ENCODE measurements at places on chromosomes 12 and 14.
A peak's percentile ranks its signal among the peaks of the same experiment; 100 is the strongest.

DNA sequence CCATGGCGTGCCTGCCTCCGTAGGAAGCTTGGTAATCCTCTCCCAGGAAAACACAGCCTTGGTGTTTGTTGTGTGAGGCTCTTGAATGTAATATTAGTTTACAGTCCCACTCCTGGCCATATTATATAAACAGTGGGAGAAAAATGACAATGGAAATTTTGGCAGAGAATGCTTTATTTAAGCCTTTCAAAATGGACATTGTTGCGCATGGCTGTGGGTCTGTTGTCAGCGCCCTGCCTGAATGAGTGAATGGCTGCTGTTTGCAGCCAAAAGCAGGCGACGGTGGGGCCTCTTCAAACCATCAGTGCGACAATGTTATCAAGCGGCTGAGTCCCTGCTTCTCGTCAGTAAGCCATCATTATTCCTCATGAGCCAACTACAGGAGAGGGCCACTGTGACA lies 201.8 kb upstream of the RMST start:
- no peak for DNase-seq

- no peak for DNase-seq
Measured at GRCh38 chr12:117897372-117898161, 71.2 kb downstream of the KSR2 start.

- no peak for DNase-seq
Measured at GRCh38 chr12:32043928-32044549, 62.6 kb upstream of the BICD1 start.

- DNase-seq: no peak
Measured at GRCh38 chr14:62768753-62769152, 276.5 kb downstream of the KCNH5 start.

DNA sequence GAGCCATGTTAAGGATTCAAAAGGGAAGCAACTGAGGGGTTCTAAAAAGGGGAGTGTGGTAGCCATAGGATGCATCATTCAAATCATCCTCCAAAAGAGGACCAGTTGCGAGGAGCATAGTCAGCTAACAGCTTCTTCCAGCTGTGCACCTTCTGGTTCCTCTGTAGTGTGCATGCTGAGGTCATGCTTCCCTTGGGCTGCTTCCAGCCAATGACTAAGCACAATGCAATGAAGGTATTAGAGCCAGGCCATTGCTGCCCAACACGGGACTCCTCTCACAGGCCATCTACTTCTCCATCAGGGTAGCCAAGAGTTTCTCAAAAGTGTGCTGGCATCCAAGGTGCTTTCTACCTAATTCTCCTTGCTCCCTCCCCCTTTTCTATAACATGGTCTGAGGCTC lies 69.2 kb upstream of the ARID2 start:
- no peak for DNase-seq

- DNase-seq: peak; percentile 67
Measured at GRCh38 chr12:26124446-26125399, at the start of gene BHLHE41. Gene BHLHE41 (minus strand): TSS chr12:26125037. CDS start chr12:26124779, 258 bp downstream.

- no peak for DNase-seq
Measured at GRCh38 chr14:74514471-74514941, 20.9 kb downstream of the ISCA2 start.

DNA sequence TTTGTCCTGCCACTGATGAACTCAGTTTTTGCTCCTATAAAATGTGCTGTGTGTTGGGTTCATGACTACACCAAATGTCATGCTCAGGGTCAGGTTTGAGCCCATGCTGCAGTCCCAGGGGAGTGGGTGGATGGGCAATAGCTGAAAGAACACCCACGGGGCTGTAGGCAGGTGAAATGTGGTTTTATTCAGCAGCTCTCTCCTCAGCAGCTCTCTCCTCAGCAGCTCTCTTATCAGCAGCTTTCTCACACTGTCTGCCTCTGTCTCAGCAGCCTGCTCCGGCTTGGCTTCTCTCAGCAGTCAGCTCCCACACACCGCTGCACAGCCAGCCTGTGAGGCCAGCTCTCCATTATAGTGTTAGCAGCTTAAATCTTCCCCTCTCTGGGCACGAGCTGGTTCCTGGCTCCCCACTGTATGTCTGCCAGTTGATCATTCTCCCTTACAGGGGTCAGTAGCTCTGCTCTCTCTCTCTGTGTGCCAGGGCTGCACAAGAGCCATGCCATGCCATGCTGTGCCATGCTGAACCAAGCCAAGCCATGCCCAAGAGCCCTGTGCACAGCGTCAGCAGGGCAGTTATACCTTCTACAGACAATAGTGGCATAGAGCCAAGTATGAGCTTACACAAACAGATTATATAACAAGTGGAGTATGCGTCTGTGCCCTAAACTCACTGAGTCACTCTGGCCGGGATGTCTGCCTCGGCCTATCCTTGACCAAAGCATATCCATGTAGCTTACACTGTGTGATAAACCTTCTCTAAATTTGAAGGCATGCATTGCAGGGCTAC lies 303.3 kb upstream of the TMPO start:
- no peak for DNase-seq

DNA sequence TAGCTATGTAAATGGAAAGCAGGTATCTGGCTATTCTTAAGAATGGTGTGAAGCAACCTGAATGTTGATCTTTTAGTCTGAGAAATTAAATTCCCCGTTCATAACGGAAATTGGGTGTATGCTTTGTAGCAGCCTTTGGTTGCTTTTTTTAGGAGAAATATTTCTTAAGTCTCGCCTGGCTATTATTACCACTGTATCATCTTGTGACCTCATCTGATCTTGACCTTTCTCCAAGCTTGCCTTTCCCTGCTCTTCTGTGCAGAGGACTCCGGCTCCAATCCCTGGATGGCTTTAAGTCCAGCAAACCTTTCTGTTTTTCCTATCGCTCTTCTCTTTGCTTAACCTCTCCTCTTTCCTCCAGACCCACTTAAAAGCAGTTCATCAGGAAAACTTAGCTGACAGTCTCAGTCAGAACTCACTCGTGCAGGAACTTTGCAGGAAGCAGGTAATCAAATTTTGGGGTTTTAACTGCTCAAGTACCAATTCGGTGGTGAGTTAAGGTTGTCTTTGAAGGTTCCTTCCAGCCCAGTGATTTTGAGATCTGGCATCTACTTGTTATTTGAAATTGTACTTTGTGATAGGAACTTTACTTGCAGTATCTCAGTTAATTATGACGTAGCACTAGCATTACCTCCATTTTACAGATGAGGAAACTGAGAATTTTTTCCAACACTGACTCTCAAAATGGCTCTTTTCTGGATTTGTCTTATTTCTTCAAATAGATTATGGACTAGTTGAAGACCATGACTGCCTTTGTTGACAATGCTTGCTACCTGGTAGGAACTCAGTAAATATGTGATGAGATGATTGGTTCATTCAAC lies 14.1 kb downstream of the PPFIBP1 start:
- no peak for DNase-seq

DNA sequence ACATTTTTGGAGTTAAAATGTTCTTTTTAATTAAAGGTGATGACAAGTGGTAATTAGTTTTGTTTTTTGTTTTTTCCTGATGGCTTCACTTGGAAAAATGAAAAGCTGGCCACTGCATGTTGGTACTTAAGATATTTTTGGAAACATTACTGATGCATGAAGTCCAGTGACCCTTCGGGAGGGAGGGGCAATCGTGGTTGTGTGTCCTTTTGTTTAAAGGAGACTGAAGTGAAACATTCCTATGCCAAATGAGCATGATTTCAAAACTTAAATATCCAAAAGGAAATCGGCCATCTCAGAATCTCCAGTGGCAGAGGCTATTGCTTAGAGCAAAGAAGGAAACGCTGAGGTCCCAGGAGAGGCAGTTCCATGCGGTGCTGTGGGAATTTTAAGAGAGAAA lies 20.1 kb downstream of the LTBP2 start:
- no peak for DNase-seq

- no peak for DNase-seq
Measured at GRCh38 chr14:29278301-29279263, 512.0 kb downstream of the FOXG1 start.

- DNase-seq: no peak
Measured at GRCh38 chr12:1829306-1829900, 9.0 kb downstream of the LRTM2 start.

GRCh38 chr12:97275728-97276590 lies 186.6 kb upstream of the RMST start:
- DNase-seq: no peak

DNA sequence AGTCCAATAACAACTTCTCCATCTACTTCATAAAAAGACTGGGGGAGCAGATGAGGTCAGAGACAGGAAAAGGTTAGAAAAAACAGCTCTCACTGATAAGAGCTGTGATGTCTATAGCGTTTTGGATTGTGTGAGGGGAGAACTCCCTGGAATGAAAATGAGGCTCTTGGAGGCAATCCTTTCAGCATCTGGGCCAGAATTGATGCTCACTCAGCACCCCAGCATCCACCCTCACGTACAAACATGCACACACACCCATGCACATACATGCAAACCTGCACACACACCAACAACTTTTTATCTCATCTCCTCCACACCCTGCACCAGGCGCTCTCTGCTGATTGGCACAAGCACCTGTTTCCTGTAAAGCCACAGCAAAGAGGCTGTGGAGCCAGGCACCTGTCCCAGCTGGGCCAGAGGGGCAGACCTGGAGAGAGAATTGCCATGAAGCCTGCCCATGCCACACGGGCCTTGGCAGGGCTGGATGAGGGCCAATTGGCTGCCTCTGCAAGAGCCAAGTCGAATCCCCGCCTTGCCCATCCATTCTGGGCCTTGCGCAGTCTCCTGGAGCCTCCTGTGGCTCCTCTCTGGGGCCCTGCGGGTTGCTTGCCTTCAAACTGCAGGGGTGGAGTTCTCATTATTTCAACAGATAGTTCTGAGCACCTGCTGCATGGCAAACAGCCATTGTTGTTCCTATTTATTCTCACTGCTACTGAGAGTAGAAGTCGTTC lies 53.1 kb downstream of the SYNE3 start:
- DNase-seq: no peak

DNA sequence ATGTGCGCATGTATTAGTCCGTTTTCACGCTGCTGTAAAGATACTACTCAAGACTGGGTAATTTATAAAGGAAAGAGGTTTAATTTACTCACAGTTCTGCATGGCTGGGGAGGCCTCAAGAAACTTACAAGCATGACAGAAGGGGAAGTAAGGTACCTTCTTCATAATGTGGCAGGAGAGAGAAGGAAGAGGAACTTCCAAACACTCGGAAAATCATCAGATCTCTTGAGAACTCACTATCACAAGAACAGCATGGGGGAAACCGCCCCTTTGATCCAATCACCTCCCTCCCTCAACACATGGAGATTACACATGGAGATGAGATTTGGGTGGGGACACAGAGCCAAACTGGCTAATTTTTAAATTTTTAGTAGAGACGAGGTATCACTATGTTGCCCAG lies 41.8 kb upstream of the SNX6 start:
- DNase-seq: no peak

DNA sequence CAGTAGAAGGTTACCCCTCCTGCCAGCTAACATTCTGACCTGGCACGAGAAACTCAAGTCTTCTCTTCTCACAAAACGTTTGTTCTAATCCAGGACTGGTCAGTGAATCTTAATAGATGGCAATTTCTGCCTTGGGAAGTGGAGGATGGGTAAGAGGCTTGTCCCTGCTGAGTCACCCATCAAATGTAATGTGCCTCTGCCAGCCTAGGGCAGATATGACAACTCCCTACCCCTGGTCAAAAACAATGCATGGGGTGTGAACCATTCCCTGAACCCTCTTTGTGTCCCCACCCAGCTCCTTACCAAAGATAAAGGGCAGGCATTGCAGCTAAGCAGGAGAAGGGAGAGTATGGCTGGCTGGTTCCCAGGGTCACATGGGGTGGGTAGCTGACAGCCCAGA lies 1052.9 kb downstream of the GALC start:
- no peak for DNase-seq

- DNase-seq: no peak
Measured at GRCh38 chr14:38198425-38198824, 9.3 kb upstream of the SSTR1 start.

DNA sequence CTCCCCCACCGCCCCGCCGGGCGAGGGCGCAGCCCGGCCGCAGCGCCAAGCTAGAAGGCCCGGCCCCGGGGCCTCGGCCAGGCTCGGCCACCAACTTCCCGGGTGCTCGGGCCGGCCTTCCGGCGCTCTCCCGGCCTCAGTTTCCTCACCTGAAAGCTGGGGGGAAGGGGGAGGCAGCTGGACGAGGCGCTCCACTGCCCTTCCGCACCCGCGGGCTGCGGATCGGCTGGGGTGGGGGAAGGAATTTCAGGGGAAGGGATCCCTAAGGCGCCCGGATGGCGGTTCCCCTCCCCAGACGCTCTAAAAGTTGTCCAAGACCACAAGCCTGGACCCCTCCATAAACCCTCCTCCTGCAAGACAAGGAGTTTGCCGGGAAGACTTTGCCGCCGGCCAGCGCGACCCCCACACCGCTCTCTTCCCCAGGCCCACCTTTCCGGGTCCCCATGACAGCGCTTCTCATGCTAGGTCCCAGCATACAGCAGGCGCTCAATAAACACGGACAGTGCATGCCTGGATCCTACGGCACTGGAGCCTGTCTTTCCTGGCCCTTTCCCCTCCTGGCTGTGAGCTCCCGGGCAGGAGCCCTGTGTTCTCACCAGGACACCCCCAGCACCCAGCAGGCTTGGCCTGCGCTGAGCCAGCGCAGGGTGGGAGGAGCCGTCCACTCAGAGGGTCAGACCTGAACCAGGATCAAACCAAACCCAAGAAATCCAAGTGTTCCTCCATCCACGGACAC lies 18.1 kb downstream of the BEGAIN start:
- no peak for DNase-seq

- DNase-seq: no peak
Measured at GRCh38 chr14:31510222-31510621, 22.4 kb upstream of the GPR33 start.

- no peak for DNase-seq
Measured at GRCh38 chr12:105036937-105037649, 47.2 kb downstream of the ALDH1L2 start.

DNA sequence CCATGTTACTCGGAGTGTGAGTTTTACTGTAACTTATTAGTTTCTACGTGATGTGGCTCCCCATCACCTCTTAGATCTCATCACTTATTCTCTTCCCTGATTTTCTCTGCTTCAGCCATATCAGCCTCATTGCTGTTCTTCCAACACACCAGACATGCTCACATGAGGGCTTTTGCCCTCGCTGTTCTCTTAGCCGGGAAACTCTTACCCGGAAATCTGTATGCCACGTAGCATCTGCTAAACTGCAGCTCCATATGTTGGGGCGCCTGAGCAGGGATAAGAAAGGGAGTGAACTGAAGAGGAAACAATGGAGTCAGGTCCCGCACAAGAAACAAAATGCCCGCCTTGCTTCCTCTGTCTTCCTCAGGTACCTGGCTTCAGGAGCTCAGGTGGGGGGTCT lies 16.6 kb downstream of the SMUG1 start:
- no peak for DNase-seq

DNA sequence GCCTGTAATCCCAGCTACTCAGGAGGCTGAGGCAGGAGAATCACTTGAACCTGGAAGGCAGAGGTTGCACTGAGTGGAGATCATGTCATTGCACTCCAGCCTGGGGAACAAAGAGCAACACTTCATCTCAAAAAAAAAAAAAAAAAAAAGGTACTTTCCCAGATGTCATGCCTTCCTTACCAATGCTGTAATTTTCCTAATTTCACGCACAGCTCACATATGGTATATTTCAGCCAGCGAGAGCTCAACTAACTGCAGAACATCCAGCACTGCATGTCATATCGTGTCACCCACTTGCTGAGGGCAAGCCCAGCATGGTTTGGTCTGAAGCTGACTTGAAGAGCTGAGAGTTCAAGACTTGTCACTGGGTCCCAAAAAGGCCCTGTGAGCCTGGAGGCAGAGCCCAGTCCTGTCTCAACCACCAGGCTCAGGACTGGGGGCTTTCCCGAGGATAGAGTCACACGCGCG lies 29.0 kb downstream of the NFKBIA start:
- DNase-seq: no peak

Data from endothelial cell (in vitro differentiated cells).